ENCODE measurements at places on chromosomes 2 and 18.

GRCh38 chr2:127082974-127083373 is 24.0 kb downstream of the BIN1 start:
- DNase-seq: no peak

DNA sequence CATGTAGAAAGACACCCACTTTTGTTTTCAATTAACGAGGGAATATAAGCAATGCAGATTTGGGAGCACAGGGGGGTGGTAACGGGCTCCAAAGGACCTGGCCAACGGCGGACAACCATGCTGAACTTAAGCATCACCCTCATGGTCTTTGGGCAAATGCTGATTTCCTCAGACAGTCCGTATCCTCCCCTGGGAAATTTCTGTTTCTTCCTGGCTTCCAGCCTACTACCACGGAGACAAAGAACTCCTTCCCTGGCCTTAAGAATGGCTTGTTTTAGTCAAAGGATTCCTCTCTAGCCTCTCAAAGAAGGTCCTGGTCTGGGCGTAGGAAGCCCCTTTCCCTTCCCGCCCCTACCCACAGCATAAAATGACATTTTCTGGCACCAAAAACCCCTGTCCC is 34.3 kb downstream of the EN1 start:
- DNase-seq: no peak

- no peak for DNase-seq
Measured at GRCh38 chr18:46891742-46892214, 25.5 kb downstream of the PIAS2 start.

- no peak for DNase-seq
Measured at GRCh38 chr2:95281786-95282185, 7.5 kb downstream of the PROM2 start.

GRCh38 chr2:47003641-47004427 is 88.2 kb upstream of the MCFD2 start:
- DNase-seq: no peak

DNA sequence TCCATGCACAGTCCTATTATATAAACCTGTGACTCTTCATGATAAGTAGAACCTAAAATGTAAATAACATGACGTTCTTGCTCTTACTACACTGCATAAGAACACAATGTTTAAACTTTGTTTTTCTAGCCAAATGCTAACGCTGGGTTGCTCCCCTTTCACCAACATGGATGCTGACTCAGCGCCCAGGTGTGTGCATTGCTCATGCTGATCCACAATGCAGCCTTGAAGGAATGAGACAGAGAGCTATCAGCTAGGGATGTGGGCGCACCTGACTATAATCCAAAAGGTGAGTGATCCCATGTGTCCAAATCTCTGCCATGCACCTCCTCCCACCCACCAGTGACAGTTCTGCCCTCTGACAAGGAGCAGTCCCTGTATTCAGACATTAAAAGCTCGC is 235.0 kb downstream of the IRS1 start:
- no peak for DNase-seq

GRCh38 chr2:168192839-168193616 is 54.4 kb downstream of the STK39 start:
- DNase-seq: no peak
